ENCODE measurements at places on chromosomes 2 and 18.

GRCh38 chr2:78839259-78839658 is 186.2 kb upstream of the REG3G start:
- no peak for DNase-seq

DNA sequence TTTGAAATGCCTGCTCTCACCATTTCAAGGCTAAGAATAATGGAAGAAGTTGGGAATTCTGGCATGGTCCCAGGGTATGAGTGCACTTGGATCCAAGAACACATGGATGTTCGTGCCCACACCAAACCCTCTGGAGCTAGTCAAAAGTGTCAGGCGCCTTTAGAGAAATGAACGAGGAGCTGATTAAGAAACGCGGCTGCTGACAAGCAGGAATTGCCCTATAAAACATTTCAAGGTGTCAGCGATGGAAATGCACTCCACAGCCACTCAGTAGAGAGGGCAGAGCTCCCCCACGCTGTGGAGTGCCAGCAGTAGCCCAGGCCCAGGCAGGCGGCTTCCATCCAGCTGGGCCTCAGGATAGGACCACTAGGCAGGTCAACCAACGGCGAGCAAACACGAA is 213.7 kb downstream of the TTC32 start:
- DNase-seq, result no peak

DNA sequence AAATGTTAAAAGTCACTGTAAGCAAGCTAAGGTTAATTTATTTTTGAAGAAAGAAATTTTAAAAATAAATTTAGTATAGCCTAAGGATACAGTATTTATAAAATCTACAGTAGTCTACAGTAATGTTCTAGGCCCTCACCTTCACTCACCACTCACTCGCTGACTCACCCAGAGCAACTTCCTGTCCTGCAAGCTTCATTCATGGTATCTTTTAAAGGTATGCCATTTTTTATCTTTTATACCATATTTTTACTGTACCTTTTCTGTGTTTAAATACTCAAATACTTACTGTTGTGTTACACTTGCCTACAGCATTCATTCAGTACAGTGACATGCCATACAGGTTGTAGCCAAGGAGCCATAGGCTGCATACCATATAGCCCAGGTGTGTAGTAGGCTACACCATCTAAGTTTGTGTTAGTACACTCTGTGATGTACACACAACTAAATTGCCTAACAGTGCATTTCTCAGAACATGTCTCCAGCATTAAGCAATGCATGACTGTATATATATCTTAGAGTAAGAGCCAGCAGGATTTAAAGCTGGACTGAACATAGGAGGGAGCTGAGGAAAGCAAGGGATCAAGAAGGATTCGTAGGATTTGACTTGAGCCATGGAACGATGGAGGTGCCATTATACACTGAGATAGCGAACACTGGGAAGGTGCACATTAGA is 83.1 kb upstream of the KLF7 start:
- no peak for DNase-seq

GRCh38 chr2:227433171-227433570 is 38.8 kb upstream of the AGFG1 start:
- no peak for DNase-seq

DNA sequence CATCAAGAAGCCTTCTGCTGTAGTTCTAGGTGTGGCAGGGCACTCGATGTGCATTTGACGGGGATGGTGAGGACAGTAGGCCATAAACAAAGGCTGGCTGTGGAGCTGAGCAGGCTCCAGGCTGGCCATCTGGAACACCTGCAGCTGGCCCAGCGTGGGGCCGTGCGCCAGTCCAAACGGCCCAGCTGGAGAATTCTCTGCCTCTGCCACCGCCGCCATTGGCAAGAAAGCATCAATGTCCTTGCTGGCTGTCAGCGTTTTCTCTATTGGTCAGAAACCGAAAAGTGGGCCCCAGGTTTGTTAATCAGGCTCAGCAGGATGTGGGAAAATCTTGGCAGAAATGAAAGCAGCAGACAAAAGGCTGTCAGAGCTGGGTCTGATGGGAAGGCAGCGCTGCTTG is 24.0 kb upstream of the CTIF start:
- no peak for DNase-seq
